T-helper 17 cell (primary cell): ENCODE measurements at places on chromosomes 2 and 18. TPM values are rescaled to one million over a fixed set of nuclear protein-coding genes. Genes with fewer than 3 reads are reported as not detected.

GRCh38 chr2:19573784-19574183 lies 215.4 kb upstream of the OSR1 start:
- H3K27me3 ChIP-seq = peaks cover 55% of the 10 kb centered on the region
- H3K27ac ChIP-seq = no peak overlapping the region
- no peaks in the 10 kb centered on the region for H3K4me1 ChIP-seq
- H3K4me3 ChIP-seq = no peak overlapping the region
- no peaks in the 10 kb centered on the region for H3K36me3 ChIP-seq

DNA sequence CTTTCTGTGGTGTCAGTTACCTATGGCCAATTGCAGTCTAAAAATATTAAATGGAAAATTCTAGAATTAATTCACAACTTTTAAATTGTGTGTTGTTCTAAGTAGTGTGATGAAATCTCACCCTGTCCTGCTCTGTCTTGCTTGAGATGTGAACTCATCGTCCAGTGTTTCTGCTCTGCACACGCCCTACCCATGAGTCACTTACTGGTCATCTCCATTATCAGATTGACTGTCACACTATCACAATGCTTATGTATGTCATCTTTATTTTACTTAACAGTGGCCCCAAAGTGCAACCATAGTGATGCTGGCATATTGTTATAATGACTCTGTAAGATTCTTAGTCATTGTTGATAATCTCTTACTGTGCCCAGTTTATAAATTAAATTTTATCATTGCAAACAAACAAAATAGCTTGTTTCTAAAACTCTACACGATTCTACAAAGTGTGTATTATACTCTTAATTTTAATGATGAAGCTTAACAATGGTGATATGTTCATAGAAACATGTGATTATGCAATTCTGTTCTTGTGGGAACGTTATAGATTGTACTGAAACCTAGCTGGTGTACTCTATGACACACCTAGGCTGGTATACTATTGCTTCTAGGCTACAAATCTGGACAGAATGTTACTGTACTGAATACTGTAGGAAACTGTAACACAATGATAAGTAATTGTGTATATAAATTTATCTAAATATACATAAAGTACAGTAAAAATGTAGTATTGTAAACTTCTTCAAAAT lies 1086.8 kb upstream of the PIK3C3 start:
- no peaks in the 10 kb centered on the region for H3K36me3 ChIP-seq
- no peak for DNase-seq
- no peaks in the 10 kb centered on the region for H3K27me3 ChIP-seq
- no peak overlapping the region for H3K27ac ChIP-seq

- H3K4me3 ChIP-seq = no peak overlapping the region
- no peak for DNase-seq
- H3K4me1 ChIP-seq = peaks cover 4% of the 10 kb centered on the region
Measured at GRCh38 chr18:46704816-46705215, 47.8 kb upstream of the LOXHD1 start.

DNA sequence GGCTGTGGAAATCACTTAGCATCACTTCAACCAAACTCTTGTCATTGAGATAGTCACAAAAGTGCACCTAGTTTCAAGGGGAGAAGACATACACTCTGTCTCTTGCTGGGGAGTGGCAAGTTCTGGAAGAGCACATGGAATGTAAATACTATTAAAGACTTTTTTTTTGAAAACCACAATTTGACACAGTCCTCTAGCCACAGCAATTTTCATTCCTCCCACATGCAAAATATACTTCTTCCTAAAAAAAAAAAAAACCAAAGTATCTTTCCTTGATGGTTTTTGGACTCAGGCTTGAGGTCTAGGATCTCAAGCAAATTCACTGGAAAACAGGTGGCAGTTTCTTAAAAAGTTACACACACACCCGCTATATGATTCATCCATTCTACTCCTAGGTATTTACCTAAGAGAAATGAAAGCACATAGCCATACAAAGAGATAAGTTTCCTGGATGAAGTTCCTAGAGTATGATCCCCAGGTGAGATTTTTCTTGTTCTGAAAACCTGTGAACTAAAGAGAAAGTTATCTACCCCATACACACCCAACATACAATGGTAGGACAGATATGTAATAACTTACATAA lies 295.8 kb downstream of the SP3 start:
- no peak overlapping the region for H3K4me3 ChIP-seq
- H3K27me3 ChIP-seq = peaks cover 47% of the 10 kb centered on the region
- DNase-seq = no peak
- H3K36me3 ChIP-seq = no peaks in the 10 kb centered on the region
- no peak overlapping the region for H3K27ac ChIP-seq
- peaks cover 2% of the 10 kb centered on the region for H3K4me1 ChIP-seq

LINC00305 gene
- total RNA-seq = not detected

PRSS56 gene
- total RNA-seq = not detected

DNA sequence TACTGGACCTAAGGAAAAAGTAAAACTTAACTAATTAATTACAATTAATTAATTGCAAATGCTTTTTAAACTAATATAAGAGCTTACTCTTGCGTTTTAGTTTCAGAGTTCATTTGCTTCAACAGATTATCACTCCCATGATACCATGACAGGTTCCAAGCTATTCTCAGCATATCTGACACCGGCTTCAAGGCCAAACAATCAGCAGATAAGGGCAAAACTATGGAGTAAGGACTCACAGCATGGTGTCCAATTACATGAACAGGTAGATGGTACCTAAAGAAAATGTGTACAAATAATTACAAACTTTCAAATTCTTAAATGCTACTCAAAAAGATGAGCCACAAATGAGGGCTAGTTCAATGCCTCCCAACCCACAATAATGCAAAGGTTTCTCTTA lies 77.2 kb downstream of the RTTN start:
- peaks cover 11% of the 10 kb centered on the region for H3K36me3 ChIP-seq
- no peak overlapping the region for H3K4me3 ChIP-seq

DNA sequence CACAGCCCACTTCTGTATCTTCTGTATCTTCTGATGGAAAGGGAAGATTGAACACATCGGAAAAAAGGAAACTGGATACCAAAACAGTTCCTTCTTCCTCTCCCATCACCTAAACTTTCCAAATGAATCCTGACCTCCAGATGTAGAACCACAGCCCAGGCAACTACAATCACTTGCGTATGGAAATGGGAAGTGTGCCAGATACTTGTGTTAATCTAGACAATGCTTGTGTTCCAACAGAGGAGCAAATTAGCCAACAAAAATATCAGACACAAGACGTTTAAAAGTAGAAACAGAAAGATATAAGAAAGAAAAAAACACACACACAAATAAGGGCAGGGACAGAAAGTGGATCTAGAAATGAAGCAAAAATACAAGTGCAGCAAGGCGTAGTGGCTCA lies 31.4 kb upstream of the DUSP2 start:
- H3K36me3 ChIP-seq = no peaks in the 10 kb centered on the region
- DNase-seq = no peak
- H3K27me3 ChIP-seq = peaks cover 4% of the 10 kb centered on the region
- H3K4me3 ChIP-seq = no peak overlapping the region
